ENCODE measurements at places on chromosomes 1 and 21. TPM values are rescaled to one million over a fixed set of nuclear protein-coding genes. Genes with fewer than 3 reads are reported as not detected.

- H3K4me1 ChIP-seq = no peaks in the 10 kb centered on the region
- no peaks in the 10 kb centered on the region for H3K27me3 ChIP-seq
- DNase-seq = no peak
- H3K27ac ChIP-seq = no peak overlapping the region
- no peaks in the 10 kb centered on the region for H3K36me3 ChIP-seq
Observed at GRCh38 chr1:97137862-97138514, 416.4 kb downstream of the PTBP2 start.

DNA sequence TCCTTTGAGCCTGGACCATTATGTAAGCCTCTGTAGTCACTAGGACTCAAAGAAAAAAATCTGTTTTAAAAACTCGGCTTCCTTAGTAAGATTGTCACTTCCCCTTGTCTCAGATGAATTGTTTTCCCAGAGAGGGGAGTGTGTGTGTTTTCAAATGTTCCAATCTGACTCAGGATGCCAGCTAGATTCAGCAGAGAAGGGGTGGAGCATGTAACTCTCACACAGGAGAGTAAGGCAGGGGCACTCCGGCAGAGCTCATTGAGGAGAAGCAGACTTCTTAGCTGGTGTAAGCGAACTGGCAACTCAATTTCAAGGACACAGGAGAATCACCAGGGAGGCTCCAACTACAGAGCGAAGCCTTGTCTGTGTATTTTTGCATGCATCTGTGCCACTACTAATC is 623.2 kb downstream of the LMO4 start:
- no peak overlapping the region for H3K27ac ChIP-seq
- no peak overlapping the region for H3K4me3 ChIP-seq
- H3K36me3 ChIP-seq = no peaks in the 10 kb centered on the region
- no peaks in the 10 kb centered on the region for H3K4me1 ChIP-seq
- no peaks in the 10 kb centered on the region for H3K27me3 ChIP-seq
- DNase-seq = no peak

DNA sequence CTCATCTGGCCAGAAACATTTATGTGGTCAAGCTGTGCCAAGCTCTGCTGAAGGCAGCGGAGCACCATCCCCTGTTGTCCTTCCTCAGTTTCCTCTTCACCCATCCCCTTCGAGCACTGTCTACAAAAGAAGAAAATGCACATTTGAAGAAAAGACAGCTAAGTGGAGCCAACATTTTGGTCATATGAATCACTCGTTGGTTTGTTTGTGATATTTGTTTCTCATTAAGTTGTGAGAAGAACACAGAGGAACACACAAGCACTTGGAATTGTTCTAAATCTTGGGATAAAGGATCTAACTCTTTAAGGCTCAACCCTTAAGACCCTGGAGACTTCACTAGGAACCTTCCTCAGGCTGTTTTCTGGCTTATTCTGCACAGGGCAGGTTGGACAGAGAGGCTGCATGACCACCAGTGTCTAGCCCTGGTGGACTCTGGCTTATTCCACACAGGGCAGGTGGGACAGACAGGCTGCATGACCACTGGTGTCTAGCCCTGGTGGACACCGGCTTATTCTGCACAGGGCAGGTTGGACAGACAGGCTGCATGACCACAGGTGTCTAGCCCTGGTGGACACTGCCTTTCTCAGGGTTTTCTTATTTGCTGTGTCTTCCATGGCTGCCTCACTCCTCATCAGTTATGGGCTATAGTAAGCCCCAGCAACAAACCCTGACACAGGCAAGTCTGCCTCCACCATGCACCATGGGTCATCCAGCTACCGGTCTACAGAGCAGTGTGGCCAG is 35.3 kb upstream of the COL6A2 start:
- H3K4me3 ChIP-seq = no peak overlapping the region
- H3K27me3 ChIP-seq = no peaks in the 10 kb centered on the region
- H3K27ac ChIP-seq = no peak overlapping the region

DNA sequence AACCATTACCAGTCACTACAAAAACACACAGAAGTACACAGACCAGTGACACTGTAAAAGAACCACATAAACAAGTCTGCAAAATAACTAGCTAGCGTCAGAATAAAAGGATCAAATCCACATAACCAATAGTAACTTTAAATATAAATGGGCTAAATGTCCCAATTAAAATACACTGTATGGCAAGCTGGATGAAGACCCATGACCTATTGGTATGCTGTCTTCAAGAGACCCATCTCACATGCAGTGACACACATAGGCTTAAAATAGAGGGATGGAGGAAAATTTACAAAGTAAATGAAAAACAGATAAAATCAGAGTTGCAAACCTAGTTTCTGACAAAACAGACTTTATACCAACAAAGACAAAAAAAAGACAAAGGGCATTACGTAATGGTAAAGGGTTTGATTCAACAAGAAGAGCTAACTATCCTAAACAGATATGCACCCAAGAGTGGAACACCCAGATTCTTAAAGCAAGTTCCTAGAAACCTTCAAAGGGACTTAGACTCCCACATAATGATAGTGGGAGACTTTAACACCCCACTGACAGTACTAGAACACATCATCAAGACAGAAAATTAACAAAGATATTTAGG is 196.9 kb downstream of the TBX15 start:
- H3K4me3 ChIP-seq = no peak overlapping the region
- H3K27me3 ChIP-seq = no peaks in the 10 kb centered on the region
- H3K27ac ChIP-seq = no peak overlapping the region
- H3K4me1 ChIP-seq = no peaks in the 10 kb centered on the region
- DNase-seq = no peak

DNA sequence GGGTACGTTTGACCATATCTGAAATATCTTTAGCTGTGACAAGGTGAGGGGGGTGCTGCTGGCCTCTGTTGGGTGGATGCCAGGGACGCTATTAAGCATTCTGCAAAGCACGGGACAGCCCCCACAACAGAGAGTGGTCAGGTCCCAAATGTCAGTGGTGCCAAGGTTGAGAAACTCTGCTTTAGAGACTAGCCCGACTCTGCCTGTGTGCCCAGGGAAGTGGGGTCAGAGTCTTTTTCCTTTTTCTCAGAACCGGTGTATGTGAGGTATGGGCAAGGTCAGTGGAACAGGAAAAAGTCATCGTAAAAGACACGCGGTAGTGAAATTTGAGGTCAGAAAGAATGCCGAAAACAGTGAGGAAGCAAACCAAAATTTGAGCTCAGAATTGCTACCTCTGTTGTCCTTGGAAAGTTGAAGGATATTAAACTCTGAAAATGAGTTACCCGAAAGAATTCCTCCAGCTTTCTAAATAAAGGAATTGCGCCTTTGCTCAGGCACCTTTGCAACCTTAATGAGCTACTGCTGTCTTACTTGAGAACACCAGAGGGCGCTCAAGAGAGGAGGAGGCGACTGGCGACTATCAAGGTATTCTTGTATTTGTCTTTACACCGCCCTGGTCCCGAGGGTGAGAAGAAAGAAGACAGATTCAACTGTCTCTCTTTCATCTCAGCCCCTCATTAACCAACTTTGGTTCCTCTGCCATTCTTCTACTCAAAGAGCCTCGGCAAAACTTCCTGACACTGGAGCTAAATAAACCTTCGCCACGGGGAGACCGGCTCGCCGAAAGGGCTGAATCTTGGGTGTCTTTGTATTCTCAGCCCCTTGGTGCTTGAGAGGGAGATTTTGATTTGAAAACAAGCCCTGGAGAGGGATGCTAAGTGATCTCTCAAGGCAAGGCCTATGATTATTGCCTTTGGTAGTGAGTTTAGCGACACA is 85.4 kb upstream of the OLIG2 start:
- no peaks in the 10 kb centered on the region for H3K4me1 ChIP-seq
- H3K36me3 ChIP-seq = no peaks in the 10 kb centered on the region
- no peak overlapping the region for H3K27ac ChIP-seq
- no peaks in the 10 kb centered on the region for H3K27me3 ChIP-seq

GRCh38 chr1:26890467-26890796 is 349 bp upstream of the GPN2 start:
- peak overlapping the region; percentile 95 for H3K4me3 ChIP-seq
- no peaks in the 10 kb centered on the region for H3K4me1 ChIP-seq
- H3K27ac ChIP-seq = peak overlapping the region; percentile 73
- DNase-seq = no peak
- no peaks in the 10 kb centered on the region for H3K36me3 ChIP-seq

GRCh38 chr1:2248127-2248826 is 20.2 kb downstream of the SKI start:
- peak overlapping the region; percentile 86 for H3K27ac ChIP-seq
- no peak overlapping the region for H3K4me3 ChIP-seq
- no peaks in the 10 kb centered on the region for H3K27me3 ChIP-seq
- peak; percentile 94 for DNase-seq

Gene NBPF12
- 17.0 TPM for total RNA-seq

GRCh38 chr1:179080866-179081686 is 794 bp upstream of the TOR3A start:
- H3K4me3 ChIP-seq = peak overlapping the region; percentile 98
- peak overlapping the region; percentile 67 for H3K27ac ChIP-seq
- DNase-seq = no peak
- H3K4me1 ChIP-seq = peaks cover 5% of the 10 kb centered on the region

DNA sequence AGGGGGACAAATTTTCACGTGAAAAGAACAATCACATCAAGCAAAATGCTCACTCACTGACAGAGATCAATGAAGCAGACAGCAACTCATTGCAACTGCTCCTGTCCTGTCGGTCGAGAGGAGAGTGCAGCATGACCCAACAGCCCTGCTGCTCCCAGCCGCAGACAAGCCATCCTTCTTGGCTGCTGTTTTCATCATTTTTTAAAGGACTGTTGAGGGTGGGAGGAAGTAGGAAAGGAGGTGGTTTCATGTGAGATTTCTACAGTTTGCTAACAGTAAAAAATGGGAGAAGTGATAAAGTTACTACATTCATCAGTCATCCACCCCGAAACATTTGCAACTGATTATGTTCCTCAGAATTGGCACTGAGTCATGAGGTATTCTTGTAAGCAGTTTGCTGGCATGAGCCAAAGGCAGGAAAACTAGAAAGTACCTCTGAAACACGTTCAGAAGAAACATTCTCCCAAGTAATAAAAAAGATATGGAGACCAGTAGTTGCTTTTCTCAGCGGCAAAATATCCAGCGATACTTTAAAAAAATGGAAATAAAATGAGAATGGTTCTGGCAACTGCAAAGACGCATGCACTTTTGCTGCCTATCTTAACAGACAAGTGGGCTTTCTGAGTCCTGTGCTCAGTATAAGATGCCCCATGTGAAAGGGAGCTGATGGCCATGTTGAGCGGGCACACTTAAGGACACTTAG is 72.0 kb upstream of the CLDN14 start:
- H3K4me3 ChIP-seq = no peak overlapping the region
- no peak overlapping the region for H3K27ac ChIP-seq
- no peaks in the 10 kb centered on the region for H3K27me3 ChIP-seq
- no peak for DNase-seq

- H3K27ac ChIP-seq = no peak overlapping the region
- no peaks in the 10 kb centered on the region for H3K4me1 ChIP-seq
- H3K36me3 ChIP-seq = no peaks in the 10 kb centered on the region
- no peak for DNase-seq
- H3K27me3 ChIP-seq = no peaks in the 10 kb centered on the region
Observed at GRCh38 chr1:5781079-5781478, 211.1 kb downstream of the NPHP4 start.

DNA sequence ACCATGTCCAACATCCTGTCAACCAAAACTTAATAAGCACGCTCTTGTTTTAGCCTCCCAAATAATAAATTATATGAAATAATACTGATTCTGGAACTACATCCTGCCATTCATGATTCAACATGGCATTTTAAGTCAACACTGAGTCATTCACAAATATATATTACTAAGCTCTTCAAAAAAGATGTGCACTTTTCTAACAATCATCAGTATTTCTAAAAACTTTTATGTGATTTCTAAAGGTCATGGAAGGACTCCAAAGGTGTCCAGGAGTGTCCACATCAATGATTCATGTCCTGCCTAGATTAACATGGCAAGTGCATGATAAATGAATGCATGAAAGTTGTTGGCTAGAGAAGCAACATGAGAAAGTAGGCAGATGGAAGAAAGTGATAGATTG is 51.6 kb downstream of the NEGR1 start:
- H3K36me3 ChIP-seq = no peaks in the 10 kb centered on the region
- H3K4me3 ChIP-seq = no peak overlapping the region
- no peak overlapping the region for H3K27ac ChIP-seq
- no peak for DNase-seq
- H3K4me1 ChIP-seq = no peaks in the 10 kb centered on the region

- H3K4me3 ChIP-seq = no peak overlapping the region
- H3K27me3 ChIP-seq = no peaks in the 10 kb centered on the region
- no peaks in the 10 kb centered on the region for H3K36me3 ChIP-seq
- H3K4me1 ChIP-seq = no peaks in the 10 kb centered on the region
Observed at GRCh38 chr1:185373813-185374529, 56.9 kb upstream of the IVNS1ABP start.

GRCh38 chr1:242670019-242670418 is 145.5 kb upstream of the PLD5 start:
- no peaks in the 10 kb centered on the region for H3K4me1 ChIP-seq
- no peaks in the 10 kb centered on the region for H3K27me3 ChIP-seq
- H3K27ac ChIP-seq = no peak overlapping the region
- no peak overlapping the region for H3K4me3 ChIP-seq

GRCh38 chr1:193588311-193589082 is 402.1 kb upstream of the B3GALT2 start:
- no peak overlapping the region for H3K27ac ChIP-seq
- no peaks in the 10 kb centered on the region for H3K36me3 ChIP-seq
- H3K27me3 ChIP-seq = no peaks in the 10 kb centered on the region
- no peak for DNase-seq

GRCh38 chr1:24586970-24587820 is 31.3 kb downstream of the NCMAP start:
- H3K27me3 ChIP-seq = no peaks in the 10 kb centered on the region
- DNase-seq = no peak
- no peaks in the 10 kb centered on the region for H3K4me1 ChIP-seq
- no peaks in the 10 kb centered on the region for H3K36me3 ChIP-seq
- H3K27ac ChIP-seq = no peak overlapping the region

DNA sequence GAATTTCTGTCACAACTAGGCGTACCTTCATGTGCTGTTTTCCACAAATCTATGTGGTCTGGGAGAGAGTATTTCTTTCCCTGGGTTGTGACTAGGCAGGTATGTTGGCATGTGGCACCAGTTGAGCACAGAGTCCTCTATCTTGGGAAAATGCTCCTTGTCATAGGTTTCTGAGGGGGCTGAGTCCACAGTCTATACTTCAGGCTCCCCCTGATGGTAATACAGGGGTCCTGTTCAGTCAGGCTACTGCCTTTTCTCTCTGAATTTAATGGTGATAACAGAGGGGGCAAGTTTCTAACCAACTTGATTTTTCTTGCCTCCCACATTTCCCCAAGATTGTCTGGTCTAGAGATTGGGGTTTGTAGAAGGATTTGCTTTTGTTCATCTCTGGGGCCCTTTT is 35.8 kb downstream of the VANGL1 start:
- no peaks in the 10 kb centered on the region for H3K27me3 ChIP-seq
- H3K4me3 ChIP-seq = no peak overlapping the region
- H3K27ac ChIP-seq = no peak overlapping the region
- no peak for DNase-seq

GRCh38 chr1:45084562-45084961 is 72.5 kb downstream of the UROD start:
- no peak overlapping the region for H3K4me3 ChIP-seq
- H3K27me3 ChIP-seq = no peaks in the 10 kb centered on the region
- H3K36me3 ChIP-seq = no peaks in the 10 kb centered on the region
- H3K4me1 ChIP-seq = no peaks in the 10 kb centered on the region

Gene CIART
- total RNA-seq = 6.5 TPM

Gene CFAP107
- not detected for total RNA-seq

Measured in right lobe of liver (tissue), 6 donors.